Activated CD4-positive, alpha-beta T cell treated with anti-CD3 and anti-CD28 coated beads, Interleukin-2, amount 10 ng/mL, durations not matched to agents 7 days and 5 days (primary cell): ENCODE measurements at places on chromosomes 11 and 22.

DNA sequence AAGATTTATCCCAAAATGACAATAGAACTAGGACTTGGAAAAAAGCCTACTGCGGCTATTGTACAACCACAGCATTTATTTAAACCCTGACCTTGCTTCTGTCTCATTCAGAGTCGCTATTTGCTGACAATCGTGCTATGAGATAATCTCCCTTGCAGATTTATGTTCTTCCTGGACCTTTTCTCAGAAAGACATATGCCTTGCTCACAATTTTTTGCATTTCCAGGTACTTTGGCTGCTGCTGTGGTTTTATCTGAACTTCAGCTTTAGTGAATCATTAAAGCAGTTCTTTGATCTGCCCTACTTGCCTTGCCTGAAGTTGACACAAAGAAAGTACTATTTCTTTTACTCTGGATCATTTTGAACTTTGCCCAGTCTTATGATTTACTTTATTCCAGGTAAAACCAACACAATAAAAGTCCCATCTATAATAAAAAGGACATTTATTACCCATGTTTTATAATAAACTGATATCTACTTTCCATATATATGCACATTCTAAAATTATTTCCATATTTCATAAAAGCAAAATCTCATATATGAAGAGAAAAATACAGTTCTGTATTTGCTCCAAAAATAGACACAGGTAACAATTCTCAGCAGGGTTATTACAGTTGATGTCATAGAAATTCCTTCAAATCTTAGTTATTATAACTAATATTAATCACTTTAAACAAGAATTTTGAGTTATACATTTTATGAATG is 63.4 kb upstream of the CARD18 start:
- DNase-seq = peak; percentile 9

- no peak for DNase-seq
Measured at GRCh38 chr11:76568139-76568538, 102.4 kb downstream of the LRRC32 start.

DNA sequence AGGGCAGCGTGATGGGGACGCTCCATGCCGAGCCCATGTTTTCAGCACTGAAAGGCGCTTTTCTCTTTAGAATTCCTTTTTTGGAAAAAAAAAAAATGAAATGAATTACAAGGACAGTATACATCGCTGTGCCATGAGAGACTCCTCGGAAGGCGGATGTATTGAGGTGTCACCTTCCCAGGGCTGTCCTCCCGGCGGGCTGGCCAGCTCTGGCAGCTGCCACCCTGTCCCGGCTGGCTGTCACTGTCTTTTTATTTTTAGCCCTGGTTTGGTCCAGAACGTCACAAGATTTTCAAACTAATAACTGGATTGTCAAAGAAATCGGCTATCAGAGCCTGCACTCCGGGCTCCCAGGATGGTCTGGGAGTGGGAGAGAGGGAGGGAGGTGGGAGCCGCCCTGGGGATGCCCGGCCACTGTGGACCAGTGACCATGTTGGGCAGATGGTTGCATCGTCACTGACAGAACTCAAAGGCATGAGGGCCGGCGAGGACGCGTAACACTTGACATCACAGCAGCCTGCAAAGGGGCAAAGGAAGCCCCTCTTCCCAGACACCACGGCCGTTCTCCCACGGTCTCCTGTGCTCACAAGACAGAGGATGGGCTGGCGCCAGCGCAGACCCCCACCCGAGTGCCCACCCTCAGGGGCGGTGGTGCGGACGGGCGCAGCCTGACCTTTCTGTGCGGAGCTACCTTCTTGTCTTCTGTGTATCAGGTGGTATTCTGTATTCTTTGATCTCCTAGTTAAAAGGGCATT is 392.9 kb downstream of the TBC1D22A start:
- no peak for DNase-seq

DNA sequence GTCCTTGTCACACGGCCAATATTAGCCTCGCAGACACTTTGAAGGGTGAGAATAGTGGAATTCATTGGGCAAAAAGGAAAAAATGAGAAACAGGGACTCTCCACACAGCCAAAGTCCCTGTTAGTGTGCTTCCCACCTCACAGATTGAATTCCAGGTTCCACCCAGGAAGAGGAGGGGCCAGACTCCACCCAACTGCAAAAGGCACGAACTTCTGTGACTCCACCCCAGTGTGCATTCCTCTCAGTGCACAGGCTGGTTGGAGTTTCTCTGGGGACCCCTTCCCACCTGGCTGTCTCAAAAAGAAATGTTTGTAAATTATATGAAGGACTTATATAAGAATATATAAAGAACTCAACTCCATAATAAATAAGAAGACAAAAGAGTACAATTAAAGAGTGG is 12.1 kb upstream of the BTBD10 start:
- no peak for DNase-seq

DNA sequence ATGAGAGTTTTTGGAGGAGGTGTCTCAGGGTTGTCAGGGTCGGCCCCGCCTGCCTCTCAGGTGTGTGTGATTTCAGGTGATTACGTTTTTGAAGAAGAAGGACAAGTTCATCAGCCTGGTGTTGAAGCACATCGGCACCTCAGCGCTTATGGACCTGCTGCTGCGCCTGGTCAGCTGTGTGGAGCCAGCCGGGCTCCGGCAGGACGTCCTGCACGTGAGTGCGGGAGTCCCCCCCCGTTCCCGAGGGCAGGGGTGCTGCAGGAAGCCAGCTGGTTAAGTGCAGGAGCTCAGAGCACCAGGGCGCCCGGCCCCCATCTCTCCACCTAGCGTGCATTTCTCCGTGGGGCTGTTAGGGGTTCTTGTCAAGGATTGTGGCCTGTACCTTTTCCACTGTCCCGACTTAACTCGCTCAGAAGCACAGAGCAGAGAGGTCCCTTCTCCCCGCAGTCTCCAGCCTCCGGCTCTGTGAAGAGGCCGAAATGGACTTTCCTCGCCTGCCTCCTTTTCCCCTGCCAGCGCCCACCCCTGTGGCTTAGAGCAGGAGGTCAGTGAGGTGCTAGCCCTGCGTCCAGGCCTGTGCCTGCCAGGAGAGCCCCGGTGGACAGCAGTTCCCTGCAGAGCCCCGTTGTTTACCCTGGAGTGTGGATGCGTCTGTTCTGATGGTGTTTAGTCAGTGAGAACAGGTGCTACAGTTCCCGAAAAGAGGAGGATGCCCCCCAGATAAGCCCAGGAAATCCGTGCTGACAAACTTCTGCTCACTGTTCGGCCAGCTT is 60.2 kb downstream of the SBF1 start:
- DNase-seq = no peak

DNA sequence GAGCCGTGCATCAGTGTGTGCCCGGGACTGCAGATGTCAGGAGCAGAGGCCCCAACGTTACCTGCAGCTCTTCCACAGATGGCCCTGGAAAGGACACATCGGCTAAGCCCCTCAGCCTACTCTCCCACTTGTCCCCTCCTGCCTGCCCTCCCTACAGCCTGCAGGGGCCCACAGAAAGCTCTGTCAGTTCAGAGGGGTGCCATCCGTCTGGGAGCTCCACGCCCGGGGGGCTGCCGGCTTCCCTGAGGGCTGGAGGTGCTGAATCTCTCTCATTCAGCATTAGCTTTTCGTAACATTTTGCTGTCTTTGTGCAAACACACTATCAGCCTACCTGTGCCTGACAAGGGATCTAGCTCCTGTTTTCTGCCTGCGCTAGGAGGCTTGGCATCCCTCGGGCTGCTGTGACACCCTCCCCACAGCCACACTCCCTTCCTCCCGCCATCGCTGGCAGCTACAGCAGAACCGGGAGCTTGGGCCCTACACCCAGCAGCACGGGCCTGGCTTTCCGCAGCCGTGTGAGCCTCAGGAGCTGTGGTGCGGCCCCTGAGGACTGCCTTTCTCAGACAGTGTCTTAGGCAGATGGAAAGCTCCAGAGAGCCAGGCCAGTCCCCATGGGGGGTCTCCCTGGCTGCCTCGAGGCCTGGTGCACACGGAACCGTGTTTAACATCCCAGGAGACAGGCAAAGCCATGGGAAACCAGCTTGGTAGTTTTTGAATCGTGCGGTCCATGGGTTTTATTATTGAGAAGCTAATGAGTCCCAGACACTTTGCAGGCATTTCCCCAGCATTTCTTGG is 198.3 kb upstream of the B3GAT1 start:
- peak; percentile 2 for DNase-seq

- DNase-seq = no peak
Measured at GRCh38 chr11:18005376-18006129, 7.3 kb downstream of the SERGEF start.

DNA sequence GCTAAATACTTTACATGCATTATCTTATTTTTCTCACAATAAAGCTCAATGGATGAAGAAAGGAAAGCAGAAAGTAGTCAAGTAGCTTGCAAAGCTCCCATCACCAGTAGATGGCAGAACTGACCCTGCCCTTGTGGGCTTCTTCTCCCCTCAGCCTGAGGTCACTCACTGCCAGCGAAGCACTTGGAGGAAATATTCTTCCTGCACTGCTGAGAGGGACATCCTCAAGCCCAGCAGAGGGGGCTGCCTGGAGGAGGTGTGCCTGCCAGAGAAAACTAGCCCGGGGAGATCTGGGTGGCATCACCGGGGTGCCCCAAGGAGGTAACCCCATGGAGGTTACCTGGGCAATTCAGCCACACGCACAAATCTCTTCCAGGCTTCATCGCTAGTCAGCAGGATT is 6.6 kb downstream of the APOL4 start:
- DNase-seq = peak; percentile 61

GRCh38 chr22:36284171-36284571 is 31.2 kb downstream of the APOL1 start:
- DNase-seq = no peak

- DNase-seq = peak; percentile 63
Measured at GRCh38 chr11:61082931-61083531, 19.3 kb upstream of the CD5 start.

GRCh38 chr22:23230348-23231068 is 50.2 kb downstream of the BCR start:
- DNase-seq = no peak

GRCh38 chr22:38733724-38734381 is 21.9 kb downstream of the SUN2 start:
- no peak for DNase-seq

- no peak for DNase-seq
Measured at GRCh38 chr11:8760896-8761295, 78.3 kb downstream of the RPL27A start.

DNA sequence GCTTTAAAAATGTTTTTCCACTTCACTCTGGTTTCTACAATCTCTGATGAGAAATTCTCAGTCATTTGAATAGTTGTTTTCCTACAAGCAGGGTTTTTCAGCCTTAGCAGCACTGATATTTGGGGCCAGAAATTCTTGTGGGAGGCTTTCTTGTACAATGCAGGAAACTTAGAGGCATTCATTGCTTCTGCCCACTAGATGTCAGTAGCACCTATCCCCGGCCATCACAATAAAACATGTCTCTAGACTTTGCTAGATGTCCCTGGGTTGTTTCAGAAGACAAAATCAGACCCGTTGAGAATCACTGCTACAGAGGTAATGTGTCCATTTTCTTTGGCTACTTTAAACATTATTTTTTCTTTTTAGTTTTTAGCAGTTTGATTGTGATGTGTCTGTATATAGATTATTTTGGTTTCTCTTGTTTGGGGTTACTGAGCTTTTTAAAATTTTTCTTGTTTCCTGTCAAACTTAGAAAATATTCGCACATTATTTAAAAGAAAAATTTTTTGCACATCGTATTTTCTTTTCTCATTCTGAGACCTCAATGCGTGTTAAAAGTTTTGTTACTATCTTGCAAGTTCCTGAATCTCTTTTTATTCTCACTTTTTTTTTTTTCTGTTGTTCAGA is 60.8 kb upstream of the CCDC179 start:
- DNase-seq = peak; percentile 12

DNA sequence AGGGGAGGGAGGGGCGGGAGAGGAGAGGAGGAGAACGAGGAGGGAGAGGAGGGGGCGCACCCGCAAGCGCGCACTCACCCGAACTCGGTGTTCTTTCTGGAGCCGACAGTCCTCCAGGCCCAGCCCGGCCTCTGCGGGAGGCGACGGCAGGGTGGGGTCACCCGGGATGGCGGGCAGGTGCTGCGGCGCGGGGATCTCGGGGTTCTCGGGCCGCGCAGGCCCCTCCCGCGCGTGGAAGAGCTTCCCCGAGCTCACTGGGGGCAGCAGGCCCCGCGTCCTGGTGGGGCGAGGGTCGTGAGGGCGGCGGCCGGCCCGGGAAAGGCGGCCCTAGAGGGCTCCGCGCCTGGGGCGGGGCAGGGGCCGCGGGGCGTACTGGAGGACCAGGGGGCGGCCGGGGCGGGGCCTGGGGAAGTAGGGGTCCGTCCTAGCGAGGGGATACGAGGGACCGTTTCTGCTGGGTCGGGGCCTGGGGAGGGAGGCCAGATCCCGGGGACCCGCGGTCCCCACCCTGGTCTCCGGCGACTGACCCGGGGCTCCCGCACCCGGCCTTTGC is 5.2 kb downstream of the LMNTD2 start:
- DNase-seq = no peak

- DNase-seq = peak; percentile 47
Measured at GRCh38 chr11:36292311-36292722, 3.1 kb upstream of the COMMD9 start.

DNA sequence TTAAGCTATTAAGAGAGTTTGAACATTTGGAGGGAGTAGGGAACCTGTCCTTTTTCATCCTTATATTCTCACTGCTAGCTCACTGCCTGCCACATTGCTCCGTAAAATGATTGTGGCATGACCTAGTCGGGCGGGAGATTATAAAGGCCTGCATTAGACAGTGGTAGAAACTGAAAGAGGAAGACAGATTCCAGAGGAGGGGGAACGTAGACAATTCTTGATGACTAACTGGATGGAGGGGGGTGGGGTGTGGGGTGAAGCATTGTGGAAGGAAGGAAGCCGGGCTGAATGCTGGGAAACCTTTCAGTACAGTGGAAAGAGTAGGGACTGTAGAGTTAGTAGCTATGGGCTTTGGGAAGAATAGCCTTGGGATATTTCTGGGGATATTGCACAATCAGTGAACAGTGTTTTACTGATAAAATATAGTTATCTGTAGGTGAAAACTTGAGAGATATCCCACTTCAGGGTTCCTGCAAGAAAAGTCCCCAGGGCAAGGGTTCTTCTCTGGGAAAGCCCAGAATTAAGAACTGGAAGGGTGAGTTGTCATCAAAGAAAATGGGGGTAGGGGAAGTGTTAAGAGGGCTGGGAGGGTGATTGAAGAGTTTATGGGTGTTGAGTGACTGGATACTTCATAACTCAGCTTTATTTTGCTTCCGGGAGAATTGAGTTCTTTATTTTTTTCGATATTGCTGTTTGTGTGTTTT is 2.1 kb downstream of the MED15 start:
- peak; percentile 70 for DNase-seq

DNA sequence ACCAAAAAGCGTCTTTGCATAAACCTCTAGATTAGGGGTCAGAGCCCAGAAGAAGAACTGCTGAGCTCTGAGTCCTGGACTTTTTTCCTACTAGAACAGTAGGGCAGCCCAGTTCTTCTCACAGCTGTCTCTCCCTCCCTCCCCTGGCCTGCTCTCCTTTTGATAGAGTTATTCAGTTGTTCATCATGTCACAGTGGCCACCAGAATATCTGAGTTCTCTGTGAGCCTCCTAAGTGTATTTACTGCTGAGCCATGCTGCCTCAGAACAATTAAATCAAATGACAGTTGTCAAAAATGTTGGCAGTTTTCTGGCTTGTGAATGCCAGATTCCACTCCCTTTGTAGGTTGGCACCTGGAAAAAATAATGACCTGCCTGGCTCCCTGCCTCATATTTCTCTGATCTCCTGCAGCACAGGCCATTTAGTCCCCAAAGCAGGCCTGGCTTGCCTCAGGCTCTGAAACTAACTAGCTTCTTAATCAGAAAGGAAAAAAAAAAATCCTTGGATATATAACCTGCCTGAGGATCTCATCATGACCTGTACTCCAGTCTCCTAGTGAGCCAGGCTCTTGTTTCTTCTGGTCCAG is 377.4 kb upstream of the LARGE1 start:
- no peak for DNase-seq
